ENCODE measurements at places on chromosomes 7 and 10.
A peak's percentile ranks its signal among the peaks of the same experiment; 100 is the strongest.

DNA sequence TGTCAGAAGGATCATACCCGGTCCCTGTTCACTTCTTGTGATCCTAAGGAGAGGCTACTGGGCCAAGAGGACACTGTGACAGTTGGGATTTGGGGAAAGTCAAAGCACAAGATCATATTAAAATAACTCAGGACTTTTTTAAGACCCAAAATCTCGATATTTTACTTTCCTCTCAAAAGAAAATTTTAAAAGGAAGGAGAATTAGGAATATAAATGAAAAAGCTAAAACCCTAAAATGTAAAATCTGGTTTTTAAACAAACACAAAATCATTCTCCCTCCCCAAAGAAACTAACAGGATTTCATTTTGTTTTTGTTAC lies 36.4 kb downstream of the ALOX5 start:
- DNase-seq, result no peak

DNA sequence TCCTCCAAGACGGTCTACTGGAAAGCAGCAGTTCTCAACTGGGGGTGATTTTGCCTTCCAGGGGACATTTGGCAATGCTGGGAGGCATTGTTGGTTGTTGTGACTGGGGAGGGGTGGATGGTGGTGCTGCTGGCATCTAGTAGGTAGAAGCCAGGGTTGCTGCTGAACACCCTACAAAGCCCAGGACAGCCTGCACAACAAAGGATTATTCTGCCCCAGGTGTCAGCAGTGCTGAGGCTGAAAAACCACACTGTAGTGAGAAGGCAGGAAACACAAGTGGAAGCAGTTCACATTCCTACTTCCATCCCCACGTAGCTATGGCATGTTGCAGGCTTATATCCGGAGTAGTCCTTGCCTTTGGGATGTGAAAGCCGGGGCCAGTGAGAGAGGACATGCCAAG lies 86.9 kb downstream of the AOAH start:
- no peak for DNase-seq

GRCh38 chr10:123848564-123849457 lies 42.8 kb downstream of the CPXM2 start:
- no peak for DNase-seq

DNA sequence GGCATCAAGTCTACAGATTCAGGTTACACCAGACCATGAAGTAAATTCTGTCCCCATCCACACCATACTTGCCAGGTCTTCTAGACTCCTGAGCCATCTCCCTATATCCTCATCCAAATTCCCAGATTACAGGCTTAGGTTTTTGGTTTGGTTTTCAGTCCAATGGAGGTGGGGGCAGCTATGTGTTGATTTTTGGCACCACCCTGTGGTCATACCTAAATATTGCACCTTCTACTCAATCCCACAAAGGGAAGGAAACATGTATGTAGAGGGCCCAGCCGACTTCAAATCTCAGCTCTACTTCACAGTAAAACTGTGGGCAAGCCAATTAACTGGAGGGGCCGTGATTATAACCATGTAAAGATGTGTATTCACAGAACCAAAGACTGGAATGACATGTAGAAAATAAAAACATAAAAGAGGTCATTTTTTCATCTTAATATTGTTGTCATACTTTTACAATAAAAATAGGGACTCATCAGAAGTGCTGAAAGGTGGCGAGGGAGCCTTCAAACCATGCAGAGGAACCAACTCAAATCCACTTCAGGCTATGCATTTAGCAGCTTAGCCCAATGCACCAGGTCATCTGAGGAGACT lies 19.8 kb downstream of the ERCC6 start:
- DNase-seq, result peak; percentile 25

DNA sequence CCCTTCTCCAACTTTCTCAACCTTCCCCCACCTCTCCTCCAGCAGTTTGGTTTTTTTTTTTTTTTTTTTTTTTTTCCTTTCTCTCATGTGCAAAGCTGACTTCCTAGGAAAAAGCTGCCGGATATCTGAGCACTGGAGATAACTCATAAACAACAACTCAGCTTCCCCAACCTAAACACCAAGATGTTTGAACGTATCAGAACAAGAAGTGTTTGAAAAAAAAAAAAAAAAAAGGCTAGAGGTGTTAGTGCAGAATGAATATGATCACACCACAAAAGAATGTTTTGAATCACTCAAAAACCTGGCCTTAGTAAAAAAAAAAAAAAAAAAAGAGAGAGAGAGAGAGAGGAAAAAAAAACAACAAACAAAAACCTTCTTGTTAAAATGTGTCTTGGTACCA lies 11.2 kb downstream of the GATA3 start:
- DNase-seq, result peak; percentile 5

GRCh38 chr7:43502941-43503340 lies 80.0 kb upstream of the STK17A start:
- no peak for DNase-seq

GRCh38 chr7:139635526-139636302 lies 112.2 kb downstream of the CLEC2L start:
- DNase-seq, result no peak

DNA sequence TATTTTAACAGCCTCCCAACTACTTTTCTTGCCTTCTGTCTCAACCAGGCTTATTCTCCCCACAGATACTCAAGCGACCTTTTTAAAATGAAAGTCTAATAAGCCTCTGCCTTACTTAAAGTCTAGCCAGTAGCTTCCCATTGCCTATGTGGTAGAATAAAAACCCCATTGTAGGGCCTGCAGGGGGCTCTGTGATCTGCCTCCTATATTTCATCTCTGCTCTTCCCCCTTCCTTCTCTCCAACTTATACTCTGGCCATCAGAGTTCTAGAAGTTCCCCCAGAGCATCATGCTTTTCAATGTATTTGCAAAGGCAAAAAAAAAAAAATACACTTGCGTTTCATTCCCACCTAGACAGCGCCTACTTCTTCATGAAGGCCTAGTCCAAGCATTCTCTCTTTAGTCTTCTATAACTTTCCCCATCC lies 167.7 kb upstream of the ADO start:
- DNase-seq, result no peak

GRCh38 chr7:30074422-30075030 lies 46.3 kb downstream of the PLEKHA8 start:
- DNase-seq, result peak; percentile 59

- peak; percentile 62 for DNase-seq
Measured at GRCh38 chr10:70405037-70405824, 1.3 kb downstream of the EIF4EBP2 start.

DNA sequence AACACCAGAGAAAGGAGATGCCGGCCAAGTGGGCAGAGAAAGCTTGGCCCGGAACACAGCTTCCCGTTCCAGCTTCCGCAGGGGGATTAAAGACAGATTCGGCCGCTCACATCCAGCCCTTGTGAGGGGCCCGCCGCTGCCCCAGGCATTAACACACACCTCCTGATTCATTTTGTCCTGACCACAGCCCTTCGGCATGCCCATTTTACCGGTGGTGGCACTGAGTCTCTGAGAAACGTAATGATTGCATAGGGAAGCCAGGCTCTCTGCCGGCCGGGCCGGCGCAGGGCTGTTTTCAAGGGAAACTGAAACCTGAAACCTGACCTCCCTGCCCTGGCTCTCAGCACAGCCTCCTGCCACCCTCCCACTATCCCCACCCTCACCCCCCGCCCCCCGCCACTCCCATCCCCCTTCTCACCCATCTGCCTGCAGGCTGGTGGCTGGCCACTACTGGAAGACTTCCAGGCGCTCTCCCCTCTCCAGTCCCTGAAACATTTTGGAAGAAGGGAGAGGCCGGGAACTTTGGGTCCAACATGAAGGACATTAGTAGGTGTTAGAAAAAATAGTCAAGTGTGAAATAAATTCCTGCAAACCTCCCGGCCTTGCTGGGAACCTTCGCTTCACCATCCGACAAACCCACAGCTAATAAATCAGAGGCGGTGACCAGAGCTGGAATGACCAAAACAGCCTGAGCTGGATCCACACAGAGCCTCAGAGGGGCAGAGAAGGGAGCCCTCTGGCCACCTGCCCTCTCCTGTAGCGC lies 83.5 kb upstream of the CUX1 start:
- DNase-seq, result no peak

DNA sequence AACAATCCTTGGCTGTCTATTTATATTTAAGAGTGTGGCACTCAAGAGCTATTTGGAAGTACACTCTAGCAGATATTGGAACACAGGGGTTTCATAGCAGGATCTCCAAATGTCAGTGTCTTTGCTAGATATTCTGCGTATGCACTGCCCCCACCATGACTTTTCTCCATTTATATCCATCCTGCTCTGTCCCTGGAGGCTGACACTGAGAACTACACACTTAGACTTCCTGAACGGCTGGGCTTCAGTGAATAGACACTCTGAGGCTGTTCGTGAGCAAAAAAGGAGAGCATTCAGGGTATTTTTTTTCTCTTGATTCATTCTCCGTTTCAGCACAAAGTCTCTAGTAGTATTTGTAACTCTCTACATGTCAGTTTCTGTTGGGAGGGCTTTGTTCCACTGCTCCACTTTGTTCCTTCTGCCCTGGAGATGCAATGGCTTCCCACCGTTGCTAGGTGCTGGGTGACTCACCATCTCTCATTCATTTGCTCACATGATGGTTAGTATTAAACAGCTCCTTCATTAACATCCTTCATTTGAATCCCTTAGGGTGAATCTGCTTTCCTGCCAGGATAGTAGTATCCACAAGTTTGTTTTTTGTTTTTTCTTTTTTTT lies 155.9 kb upstream of the SLC13A1 start:
- DNase-seq, result no peak

- no peak for DNase-seq
Measured at GRCh38 chr7:140607441-140607989, 33.1 kb downstream of the DENND2A start.

DNA sequence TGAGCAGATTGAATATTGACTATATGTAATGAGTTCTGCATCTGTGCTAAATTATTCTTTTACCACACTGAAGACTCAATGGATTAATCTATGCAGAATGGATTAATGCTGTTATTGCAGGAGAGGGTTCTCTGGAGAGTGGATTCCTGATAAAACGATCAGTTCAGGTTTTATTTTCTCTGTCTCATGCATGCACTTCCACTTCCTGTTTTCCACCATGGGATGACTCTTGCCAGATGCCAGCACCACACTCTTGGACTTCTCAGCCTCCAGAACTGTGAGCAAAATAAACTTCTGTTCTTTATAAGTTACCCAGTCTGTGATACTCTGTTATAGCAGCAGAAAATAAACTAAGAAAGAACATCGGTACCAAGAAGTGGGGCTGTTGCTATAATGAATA lies 207.5 kb downstream of the KCND2 start:
- no peak for DNase-seq

DNA sequence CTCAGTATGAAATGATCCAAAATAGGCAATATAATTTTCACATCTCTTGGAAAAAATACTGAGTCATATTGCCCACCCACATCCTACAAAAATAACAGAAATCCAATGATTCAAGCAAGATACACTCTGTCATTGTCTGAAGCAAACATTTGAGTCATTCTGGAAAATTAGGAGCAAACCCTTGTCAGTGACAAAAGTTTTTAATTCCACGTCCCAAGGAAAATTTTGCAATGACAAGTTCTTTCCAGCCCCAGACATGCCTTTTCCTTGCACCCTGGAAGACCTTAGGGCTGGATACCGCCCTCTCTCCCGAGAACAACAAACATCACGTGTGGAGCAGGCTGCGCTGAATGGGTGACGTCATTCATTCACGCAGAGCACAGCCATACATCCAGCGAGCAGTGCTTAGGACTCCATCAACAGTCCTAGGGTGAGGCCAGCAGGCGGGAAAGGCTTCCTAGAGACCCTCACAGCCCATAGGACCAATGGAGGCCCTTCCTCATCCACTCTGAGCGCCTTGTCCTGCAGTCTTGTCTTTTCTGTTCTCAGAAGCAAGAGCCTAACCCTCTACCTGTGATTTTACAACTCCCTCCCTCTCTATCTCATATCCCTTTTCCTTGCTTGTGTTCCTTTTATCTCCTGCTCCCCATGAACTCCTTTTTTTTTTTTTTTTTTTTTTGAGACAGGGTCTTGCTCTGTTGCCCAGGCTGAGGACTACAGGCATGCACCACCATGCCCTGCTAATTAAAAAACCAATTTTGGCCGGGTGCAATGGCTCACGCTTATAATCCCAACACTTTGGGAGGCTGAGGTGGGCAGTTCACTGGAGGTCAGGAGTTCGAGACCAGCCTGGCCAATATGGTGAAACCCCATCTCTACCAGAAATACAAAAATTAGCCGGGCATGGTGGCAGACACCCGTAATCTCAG lies 23.5 kb upstream of the KDM7A start:
- DNase-seq, result no peak

GRCh38 chr10:93807371-93807770 lies 49.6 kb downstream of the LGI1 start:
- no peak for DNase-seq

GRCh38 chr10:77195101-77195500 lies 442.5 kb downstream of the KCNMA1 start:
- DNase-seq, result no peak

DNA sequence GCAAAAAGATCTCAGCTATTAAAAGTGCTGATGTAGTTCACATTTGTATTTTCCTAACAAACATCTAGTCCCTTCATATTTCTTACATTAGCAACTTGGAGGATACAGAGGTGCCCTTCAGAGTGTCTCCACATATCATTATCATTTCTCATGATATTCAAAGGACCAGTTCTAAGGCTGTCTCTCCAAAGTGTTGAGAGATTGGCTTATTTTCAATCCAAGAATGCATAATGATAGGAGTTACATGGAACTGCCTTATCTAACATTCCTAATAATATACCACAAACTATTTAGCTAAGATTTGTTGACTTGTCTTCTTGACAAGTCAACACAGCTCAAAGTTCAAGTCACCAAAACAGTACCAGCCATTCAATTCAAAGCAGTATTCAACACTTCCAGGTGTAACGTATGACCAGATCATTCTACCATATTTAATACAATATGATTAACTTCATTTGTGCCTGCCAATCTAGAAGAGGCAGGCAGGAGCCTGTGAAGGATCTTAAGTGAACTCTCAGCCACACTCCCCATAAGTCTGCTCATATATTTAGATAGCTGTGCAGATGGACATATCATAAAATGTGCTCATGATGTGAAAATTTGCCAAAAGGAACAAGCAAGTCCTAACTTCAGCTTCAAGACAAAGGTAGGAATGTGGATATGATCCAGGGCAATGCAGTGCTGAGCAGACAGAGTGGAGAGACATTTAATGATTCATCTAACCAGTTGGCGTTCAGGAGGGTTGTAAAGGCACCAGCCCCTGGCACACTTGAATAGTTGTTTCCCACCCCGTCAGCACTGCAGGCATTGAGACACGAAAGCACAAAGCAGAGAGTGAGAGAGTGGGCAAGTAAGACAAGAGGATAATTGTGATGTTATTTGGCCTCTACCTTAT lies 108.3 kb downstream of the MTERF1 start:
- no peak for DNase-seq

DNA sequence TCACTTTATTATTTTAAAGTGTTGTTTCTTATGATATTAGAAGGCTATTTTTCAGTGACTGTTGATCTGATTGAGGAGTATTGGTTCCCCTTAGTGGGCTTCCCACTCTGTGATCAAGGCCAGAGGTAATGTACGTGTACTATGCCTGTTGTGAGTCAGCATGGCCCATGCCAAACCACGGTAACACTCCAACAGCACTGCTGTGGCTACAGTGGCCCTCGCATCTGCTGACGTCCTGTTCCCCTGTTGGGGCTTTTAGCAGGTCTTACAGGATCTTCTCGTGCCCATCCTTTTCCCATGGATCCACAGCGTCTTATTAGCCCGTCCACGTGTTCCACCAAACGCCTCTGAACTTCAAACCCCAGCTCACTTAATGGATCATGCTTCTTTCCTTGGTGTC lies 964.6 kb upstream of the CELF2 start:
- no peak for DNase-seq

Data from SW 1271 (cell line).